ELF-1 (cell line): ENCODE measurements at places on chromosomes 3 and 15.

- DNase-seq = no peak
These were observed 96.7 kb upstream of the PPP2R3A start for GRCh38 chr3:135868801-135869200.

- peak; percentile 32 for DNase-seq
These were observed 219.8 kb upstream of the TOPAZ1 start for GRCh38 chr3:44021651-44022594.

DNA sequence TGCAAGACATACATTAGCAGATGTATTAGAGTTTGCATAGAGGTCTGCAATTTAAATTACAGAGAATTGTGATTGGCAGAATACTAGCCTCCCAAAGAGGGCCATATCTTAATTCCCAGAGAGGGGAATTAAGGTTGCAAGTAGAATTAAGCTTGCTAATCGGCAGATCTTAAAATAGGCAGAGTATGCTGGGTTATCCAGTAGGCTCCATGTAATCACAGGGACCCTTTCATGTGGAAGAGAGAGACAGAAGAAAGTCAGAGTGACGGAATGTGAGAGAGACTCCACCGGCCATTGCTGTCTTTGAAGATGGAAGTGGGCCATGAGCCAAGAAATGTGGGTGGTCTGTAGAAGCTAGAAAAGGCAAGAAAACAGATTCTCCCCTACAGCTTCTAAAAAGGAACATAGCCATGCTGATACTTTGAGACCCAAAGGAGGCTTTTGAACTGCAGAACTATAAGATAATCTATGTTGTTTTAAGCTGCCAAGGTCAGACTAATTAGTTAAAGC is 38.8 kb downstream of the IMPG2 start:
- DNase-seq = no peak

DNA sequence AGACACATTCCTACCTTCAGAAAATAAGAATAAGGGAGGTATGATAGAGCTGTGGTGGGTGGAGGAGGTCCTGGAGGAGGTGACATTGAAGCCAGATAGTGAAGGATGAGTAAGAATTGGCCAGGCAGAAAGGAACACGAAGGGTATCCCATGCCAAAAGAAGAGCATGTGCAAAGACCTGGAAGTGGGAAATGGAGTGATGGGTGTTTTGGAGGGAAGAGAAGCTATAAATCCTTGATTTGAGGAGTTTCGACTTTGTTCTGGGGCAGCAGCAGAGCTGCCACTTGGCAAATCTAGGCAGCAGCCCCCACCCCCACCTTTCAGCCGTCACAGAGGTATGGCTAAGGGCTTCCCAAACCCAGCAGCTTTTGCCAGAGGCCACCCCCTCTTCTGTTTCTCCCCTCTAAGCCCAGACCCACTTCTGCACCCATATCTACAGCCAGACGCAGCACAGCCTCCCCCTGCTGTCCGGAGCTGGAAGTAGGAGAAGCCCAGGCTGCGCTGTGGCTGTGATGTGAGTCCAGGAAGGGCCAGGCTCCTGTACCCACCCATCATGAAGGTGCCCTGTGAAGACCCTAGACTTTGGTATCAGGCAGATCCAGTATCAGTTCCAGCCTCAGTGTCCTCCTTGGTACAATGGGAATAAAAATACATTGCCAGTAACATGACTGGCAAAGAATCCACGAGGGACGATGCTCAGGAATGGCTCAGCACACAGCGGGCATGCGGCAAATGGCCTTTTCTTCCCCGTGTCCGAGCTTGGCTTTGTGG is 188.7 kb upstream of the LINGO1 start:
- peak; percentile 78 for DNase-seq

DNA sequence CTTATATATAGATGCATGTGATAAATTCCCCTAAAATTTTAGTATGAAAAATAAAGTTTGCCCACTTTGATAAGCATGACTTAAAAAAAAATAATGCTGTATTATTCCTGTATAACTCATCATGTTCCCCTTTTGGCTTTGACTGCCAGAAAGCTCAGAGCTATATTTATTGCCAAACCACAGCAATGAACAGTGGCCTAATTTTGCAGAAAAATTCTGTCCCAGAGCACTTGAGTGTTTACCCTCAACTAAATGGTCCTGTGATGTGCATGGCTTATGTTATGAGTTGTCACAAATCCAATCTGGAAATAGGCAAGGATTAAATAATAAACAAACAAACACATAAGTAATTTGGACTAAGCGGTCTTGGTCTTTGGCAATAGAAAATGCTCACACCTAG is 276.7 kb downstream of the SLC9A9 start:
- DNase-seq = no peak

DNA sequence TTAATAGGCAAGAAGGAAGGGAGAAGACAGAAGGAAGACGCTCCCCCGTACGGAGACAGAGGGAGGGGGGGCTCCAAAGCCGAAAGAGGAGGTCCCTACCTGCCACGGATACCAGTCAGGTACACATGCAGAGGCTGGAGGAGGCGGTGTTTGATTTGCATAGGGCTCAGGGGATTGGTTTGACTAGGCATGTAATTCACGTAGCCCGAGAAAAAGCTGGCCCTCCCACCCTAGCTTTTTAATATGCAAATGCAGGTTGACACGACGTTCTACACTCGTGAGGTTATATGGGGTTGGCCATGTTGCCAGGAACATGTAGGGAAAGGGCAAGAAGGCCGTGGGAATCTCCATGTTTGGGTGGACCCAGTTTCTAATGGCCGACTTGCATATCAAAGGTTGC is 29.8 kb downstream of the ZNF592 start:
- peak; percentile 61 for DNase-seq

- no peak for DNase-seq
These were observed 17.8 kb downstream of the CEP19 start for GRCh38 chr3:196694202-196694638.
